Stimulated activated CD8-positive, alpha-beta memory T cell treated with anti-CD3 and anti-CD28 coated beads, Interleukin-15, amount 100 ng/mL, for 24 hours (primary cell): ENCODE measurements at places on chromosomes 5 and 9.

- no peak for DNase-seq
These were observed 1645.2 kb upstream of the CDH6 start for GRCh38 chr5:29548262-29548661.

DNA sequence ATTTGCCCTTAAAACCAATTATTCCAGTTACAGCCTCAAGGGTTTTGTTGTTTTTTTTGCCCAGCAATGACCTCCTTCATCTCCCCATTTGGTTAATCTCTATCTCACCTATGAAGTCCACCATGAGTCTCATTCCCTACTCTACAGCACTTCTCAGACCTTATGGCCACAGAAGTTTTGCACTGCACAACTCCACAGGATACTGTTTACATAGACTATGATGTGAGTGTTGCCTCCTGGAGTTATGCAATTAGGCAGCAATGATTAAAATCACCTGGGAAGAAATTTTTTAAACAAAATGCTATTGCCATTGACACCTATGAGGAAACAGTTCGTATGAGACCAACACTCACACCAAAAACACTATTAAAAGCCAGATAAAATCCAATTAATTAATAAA is 39.7 kb downstream of the ZDHHC21 start:
- DNase-seq = no peak

GRCh38 chr5:33049842-33050241 is 338.7 kb downstream of the NPR3 start:
- no peak for DNase-seq

GRCh38 chr5:180316586-180316985 is 24.7 kb upstream of the MAPK9 start:
- DNase-seq = no peak

DNA sequence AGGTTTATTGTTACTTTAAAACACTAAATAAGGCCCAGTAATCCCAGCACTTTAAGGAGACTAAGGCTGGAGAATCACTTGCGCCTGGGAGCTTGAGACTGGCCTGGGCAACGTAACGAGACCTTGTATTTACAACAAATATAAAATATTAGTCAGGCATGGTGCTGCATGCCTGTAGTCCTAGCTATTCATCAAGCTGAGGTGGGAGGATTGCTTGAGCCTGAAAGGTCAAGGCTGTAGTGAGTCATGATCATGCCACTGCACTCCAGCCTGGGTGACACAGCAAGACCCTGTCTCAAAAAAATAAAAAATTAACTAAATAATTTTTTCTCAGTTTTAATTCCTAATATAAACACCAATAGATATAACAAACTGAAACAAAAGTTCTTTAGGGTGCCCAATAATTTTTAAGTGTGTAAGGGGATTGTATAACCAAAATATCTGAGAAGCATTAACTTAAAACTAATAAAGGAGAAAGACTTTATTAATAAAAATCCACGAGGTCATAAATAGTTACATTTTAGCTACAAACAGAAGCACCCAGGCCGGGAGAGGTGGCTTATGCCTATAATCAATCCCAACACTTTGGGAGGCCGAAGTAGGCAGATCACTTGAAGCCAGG is 32.7 kb downstream of the FAM13B start:
- DNase-seq = no peak

DNA sequence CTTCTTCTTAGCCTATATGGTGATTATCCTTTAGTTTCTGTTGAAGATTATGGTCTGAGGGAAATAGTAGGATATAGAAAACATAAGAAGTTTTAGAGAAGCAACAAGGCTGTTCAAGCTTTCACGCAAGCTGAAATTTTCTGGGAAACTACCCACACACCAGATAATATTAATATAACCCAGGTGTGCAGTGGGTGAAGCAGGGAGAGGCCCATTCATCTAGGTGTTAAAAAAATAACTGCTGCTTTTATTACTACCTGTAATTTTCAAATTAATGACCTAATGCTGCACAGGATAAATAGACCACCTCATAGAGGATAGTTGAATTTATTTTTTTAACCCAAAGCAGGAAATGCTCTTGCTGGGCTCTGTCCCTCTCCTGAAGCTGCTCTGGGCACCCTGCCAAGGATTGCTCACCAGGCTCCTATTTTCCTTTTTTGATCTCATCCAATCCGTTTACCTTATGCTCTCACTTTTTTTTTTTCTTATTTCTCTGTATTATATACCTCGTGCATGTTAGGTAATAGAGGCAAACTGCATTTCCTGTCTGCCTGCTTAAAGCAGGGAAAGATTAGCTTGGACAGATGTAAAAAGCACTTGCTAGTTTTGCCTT is 124.3 kb upstream of the SLC12A2 start:
- DNase-seq = no peak
